ENCODE measurements at places on chromosomes 12 and 14. TPM values are rescaled to one million over a fixed set of nuclear protein-coding genes. Genes with fewer than 3 reads are reported as not detected.

DNA sequence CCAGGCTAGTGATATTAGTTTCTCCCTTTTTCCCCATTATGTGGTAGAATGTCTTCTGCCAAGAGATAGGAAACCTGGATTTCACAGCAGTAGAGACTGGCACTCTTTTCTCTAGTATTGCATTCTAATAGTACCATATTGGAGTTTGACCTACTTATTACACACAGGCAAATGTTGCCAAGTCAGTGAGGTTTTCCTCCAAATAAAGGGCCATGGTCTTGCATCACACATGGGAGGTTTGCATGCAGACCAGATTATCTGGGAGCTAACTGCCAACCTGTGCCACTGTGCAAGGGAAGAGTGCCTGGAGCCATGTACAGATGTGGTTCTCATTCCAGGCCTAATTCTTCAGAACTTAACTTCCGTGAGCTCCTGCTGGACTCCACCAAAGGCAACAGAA, 113.3 kb downstream of the ANO6 start:
- no peak for DNase-seq

Gene CCDC38
- total RNA-seq, result not detected

- DNase-seq, result no peak
Observed at GRCh38 chr12:85627584-85627983, 208.6 kb downstream of the RASSF9 start.

GRCh38 chr14:84432676-84433075, 1097.3 kb upstream of the FLRT2 start:
- DNase-seq, result no peak

Gene FKBP3
- 45.5 TPM for total RNA-seq

Gene WNT5B
- 3.0 TPM for total RNA-seq

DNA sequence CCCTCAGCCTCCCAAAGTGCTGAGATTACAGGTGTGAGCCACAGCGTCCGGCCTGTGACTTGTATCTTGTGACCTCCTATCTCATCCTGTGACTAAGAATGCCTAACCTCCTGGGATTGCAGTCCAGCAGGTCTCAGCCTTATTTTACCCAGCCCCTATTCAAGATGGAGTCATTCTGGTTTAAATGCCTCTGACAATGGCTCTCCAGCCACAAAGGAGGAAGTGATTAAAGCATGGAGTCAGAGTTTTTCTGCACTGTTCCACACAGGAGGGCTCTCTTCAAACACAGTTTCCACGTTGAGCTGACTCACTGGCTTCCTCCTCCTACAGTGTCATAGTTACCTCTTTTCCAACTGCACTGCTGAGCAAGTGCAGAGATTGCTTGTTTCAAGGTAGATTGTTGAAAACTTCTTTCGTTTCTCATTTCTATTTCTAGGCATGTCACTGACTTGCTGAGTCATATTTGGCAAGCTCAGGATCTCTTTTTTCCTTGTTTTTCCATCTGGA, 383.8 kb downstream of the PCNX1 start:
- DNase-seq, result no peak

Gene AJUBA
- 5.8 TPM for total RNA-seq

Gene NUMB
- total RNA-seq, result 24.6 TPM

Gene JPH4
- total RNA-seq, result not detected

DNA sequence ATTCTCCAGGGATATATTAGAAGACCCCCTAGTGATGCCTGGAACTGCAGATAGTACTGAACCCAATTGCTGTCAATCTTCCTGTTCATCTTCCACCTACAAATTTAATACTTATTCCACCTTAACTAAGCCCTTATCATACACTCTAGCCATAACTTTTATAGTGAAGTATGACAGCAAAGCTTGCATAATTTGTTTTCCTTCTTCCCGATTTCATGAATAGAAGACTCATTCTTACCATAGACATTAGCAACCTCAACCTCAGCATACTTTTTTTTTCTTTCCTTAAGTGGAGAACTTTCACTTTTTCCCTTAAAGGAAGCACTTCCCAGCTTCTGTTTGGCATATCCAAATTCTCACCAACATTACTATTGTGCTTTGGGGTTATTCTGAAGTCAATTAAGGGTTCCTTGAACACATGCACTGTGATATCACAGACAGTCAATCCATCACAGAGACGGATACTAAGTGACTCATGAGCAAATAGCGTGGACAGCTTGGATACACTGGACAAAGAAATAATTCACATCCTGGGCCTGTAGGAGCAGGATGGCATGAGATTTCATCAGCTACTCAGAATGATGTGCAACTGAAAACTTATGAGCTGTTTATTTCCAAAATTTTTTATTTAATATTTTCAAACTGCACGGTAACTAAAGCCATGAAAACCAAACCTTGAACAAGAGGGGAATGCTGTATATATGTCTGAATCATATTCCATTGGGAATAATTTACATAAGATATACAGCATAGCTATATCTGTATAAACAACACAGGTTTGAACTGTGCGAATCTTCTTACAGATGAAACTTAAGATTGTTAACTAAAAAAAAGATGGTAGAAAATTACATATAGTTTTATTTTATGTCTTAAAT, 63.9 kb downstream of the SYT1 start:
- DNase-seq, result no peak

Gene COCH
- total RNA-seq, result 1.6 TPM

Gene GPRC5D
- not detected for total RNA-seq

- DNase-seq, result no peak
Observed at GRCh38 chr12:12396694-12397093, 39.8 kb downstream of the BORCS5 start.

Gene RERGL
- not detected for total RNA-seq

- no peak for DNase-seq
Observed at GRCh38 chr12:37547611-37548010, 769.0 kb upstream of the ALG10B start.

Gene MDGA2
- total RNA-seq, result not detected

Gene RNASE1
- total RNA-seq, result 343 TPM

GRCh38 chr14:102396521-102396920, 33.8 kb downstream of the TECPR2 start:
- DNase-seq, result no peak

- DNase-seq, result no peak
Observed at GRCh38 chr12:71872972-71873371, 33.4 kb downstream of the TBC1D15 start.

- DNase-seq, result no peak
Observed at GRCh38 chr14:59711080-59711479, 134.5 kb upstream of the CCDC175 start.

Gene ADAM21
- total RNA-seq, result 0.35 TPM

DNA sequence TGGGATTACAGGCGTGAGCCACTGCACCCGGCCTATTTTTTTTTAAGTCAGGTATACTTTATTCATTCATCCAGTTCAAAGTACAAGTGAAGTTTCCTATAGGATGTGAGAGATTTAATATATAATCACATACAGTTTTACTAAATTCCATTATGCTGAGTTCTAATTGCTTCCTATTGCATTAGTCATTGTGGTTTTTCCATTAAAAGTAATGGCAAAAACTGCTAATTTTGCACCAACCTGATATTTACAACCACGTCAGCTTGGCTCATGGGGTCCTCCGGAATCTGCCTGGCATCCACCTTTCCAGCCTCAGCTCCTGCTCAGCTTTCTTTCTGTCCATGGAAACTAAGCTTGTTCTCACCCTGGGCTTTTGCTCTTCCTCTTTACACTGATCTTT, 67.0 kb upstream of the CSRP2 start:
- DNase-seq, result no peak

- no peak for DNase-seq
Observed at GRCh38 chr12:69061574-69061973, 128.6 kb upstream of the CPM start.

- DNase-seq, result no peak
Observed at GRCh38 chr12:24507827-24508226, 441.1 kb downstream of the BCAT1 start.

Gene OVCH1
- not detected for total RNA-seq

Gene MMP17
- 3.2 TPM for total RNA-seq

- no peak for DNase-seq
Observed at GRCh38 chr14:50451854-50452253, 55.2 kb upstream of the CDKL1 start.

DNA sequence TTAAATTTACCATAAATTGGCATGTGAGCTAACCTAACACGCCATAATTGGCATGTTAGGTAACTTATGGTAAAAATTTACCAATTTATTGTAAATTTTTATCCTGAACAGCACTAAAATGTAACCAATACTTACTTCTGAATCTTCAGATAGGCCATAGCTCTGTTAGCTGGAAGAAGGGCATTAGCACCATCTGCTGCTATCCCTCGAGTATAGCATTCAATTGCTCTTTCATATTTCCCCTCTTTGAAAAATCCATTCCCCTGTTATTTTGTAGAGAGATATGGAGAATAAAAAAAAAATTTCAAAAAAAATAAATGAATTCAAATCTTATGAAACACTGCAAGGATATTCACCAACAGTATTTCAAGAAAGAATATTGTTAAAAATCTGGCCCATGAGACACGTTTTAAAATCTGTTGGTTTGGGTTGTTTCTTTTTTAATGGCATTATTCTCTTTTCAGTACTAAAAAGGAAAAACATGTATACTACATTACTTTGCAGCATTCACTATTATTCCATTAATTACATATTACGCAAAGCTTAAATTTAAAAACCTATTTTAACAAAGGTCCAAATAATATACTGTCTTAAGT, 19.1 kb downstream of the RPAP3 start:
- no peak for DNase-seq

DNA sequence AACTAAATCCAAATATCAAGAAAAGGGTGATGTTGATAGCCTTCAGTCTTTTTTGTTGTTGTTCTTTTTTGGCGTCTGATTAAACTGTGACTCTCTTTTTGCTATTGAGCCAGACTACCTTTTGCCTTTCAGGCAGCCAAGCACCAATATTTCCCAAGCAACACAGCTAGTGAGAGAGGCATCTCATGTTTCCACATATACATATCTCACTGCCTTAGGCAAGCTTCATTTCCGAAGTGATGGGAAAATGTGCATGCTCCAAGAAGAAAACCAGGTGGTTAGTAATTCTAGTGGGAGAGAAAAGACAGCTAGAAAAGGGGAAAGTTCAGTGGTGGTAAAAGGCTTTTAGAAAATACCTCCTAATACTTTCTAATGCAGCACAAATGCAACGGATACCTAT, 277.7 kb downstream of the TMTC2 start:
- no peak for DNase-seq

DNA sequence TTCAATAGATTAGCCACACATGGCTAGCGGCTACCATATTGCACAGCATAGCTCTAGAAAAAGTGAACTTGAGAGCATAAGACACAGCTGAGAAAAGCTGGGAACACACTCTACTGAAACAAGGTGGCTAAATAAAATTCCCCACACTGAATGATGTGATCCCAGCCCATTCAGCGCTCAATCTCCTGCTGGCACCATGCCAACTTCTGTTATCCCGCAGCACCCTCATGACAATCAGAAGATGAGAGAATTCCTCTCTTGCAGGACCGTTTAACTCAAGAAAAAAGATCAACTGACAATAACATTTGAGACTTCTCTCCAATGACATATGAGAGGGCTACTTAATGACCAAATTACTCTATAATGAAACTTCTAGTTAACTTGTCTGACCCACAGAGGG, 115.4 kb downstream of the ADAMTS20 start:
- DNase-seq, result no peak

Gene LRFN5
- 0.26 TPM for total RNA-seq

DNA sequence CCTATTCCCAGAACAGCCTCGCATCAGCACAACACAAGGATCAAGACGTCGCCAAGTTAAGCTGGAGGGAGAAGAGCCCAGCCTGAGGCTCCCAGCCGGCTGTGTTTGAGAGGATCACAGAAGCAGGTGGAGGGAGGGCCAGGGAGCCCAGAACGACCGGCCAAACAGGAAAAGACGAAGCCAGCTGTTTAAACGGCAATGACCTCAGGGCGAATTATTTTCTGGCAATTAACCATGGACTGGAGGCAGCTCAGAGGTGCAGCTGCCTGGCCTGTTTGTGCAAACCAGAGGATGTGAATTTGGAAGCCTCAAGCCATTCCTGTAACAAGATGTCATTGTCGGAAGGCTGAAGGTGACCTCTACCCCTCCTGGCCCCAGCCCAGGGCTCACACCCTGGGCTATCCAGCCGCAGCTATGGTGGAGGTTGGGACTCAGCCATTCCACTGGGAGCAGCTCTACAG, 175.8 kb upstream of the PRMT8 start:
- DNase-seq, result peak; percentile 73

GRCh38 chr14:66043921-66044320, 442.2 kb upstream of the CCDC196 start:
- DNase-seq, result no peak

- DNase-seq, result no peak
Observed at GRCh38 chr14:87450193-87450592, 542.8 kb downstream of the GALC start.

GRCh38 chr12:70828351-70828750, 92.2 kb downstream of the PTPRR start:
- DNase-seq, result no peak
